NCI-H187 (cell line): ENCODE measurements at places on chromosomes 16 and 17.

- no peak for DNase-seq
These were observed 342.7 kb downstream of the SOX9 start for GRCh38 chr17:72463287-72464102.

DNA sequence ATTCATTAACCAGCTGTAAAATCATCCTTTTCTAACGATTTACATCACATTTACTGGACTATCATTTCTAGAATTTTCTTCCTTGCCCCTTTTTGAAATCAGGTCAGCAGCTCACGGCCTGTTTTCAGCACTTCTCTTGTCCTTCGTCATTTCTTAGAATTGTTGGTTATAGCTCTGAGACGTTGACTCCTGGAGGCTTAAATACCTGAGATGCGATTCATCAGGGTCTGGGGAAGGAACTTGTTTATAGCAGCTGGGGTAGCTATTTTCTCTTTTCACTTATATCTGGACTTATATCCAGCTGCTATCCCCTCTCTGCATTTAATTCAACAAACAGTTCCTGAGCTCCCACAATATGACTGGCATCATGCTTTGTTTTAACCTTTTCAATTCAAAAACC is 338.7 kb upstream of the TNRC6C start:
- DNase-seq = no peak

- no peak for DNase-seq
These were observed 63.1 kb downstream of the MYO18A start for GRCh38 chr17:29116804-29117753.

DNA sequence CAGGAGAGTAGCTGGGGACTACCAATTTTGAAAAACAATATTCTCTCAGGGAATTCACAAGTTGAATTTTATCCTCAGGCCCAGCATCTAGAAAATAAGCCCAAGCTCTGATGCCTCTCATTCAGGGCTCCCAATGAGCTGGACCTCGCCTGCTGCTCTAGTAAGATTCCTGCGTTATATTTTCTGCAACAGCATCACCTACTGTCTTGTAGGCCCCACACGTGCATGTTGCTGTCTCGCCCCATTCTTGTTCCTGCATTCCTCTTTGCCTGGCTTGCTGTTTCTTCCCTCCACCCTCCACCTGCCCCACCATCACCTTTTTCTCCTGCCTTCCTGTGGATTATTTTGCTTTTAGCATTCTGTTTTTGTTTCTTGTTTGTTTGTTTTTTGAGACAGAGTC is 8.3 kb upstream of the ST6GALNAC2 start:
- no peak for DNase-seq

- DNase-seq = no peak
These were observed 5.0 kb downstream of the KCNJ12 start for GRCh38 chr17:21381076-21381706.

GRCh38 chr16:46573008-46573833 is 48.0 kb downstream of the SHCBP1 start:
- DNase-seq = no peak

GRCh38 chr16:75774197-75774596 is 47.9 kb upstream of the CPHXL start:
- DNase-seq = no peak

- DNase-seq = no peak
These were observed 211.9 kb downstream of the STX8 start for GRCh38 chr17:9363440-9364350.

GRCh38 chr17:64125937-64126336 is 4.0 kb downstream of the ERN1 start:
- no peak for DNase-seq

- no peak for DNase-seq
These were observed 4.7 kb upstream of the MMP15 start for GRCh38 chr16:58020628-58021521.

GRCh38 chr16:12210258-12210880 is 233.8 kb downstream of the SNX29 start:
- no peak for DNase-seq
